ENCODE measurements at places on chromosomes 6 and 20.
A peak's percentile ranks its signal among the peaks of the same experiment; 100 is the strongest.

DNA sequence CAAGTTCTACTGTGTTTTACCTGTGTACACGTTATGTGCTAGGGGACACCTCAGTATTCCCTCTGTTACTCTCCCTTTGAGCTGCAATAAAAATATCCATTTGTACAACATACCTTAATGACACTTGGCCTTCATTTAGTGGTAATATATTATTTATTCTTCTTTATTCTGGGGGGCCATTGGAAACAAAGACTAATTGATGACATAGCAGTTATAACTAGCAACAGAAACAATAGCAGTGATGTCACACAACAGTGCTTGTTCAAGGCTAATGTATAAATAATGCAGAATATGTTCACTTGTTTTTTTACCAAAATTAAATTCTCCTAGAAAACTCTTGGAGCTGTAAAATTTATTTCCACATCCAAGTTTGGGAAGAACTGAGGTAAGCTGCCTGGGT lies 92.2 kb upstream of the FAM83B start:
- no peak for DNase-seq

GRCh38 chr6:98787435-98787834 lies 46.9 kb upstream of the POU3F2 start:
- DNase-seq: no peak

- no peak for DNase-seq
These were observed 161.6 kb upstream of the EXOC2 start for GRCh38 chr6:854406-855118.

DNA sequence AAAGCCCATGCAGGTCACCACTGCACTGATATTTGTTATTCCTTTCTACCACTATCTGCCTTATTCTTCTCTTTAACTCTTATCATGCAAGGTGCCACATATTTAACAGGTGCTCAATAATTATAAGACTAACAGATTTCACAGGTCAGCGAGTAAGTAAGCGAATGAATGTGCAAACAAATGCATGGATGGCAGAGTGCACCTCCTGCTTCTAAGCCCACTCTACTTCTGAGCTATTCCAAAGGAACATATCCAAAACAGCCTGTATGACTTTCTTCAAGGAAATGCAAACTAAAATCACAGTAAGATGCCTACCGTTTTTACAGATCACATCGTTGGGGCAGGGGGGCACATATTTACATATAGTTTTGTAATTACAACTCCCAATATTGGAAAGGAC lies 71.3 kb downstream of the ZMYND8 start:
- no peak for DNase-seq

DNA sequence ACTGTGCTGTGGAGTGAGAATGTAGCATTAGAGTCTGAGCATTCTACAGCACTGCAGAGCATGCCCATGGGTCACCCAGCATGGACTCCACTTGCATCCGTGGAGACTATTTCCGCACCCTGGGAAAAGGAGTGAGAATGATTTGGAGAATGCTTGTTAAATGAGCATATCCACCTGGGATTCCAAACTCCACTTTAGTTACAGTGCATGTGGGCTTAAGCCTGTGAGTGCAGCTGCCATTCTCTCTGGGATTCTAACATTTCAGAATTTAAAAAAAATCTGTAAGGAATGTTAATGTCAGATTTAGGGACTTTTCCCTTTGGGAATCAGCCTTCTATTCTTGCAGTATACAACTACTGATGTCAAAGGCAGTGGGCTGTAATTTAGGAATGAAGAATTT lies 33.4 kb downstream of the KIF25 start:
- DNase-seq: no peak

- no peak for DNase-seq
These were observed 782 bp upstream of the PCMTD2 start for GRCh38 chr20:64254571-64255360.

DNA sequence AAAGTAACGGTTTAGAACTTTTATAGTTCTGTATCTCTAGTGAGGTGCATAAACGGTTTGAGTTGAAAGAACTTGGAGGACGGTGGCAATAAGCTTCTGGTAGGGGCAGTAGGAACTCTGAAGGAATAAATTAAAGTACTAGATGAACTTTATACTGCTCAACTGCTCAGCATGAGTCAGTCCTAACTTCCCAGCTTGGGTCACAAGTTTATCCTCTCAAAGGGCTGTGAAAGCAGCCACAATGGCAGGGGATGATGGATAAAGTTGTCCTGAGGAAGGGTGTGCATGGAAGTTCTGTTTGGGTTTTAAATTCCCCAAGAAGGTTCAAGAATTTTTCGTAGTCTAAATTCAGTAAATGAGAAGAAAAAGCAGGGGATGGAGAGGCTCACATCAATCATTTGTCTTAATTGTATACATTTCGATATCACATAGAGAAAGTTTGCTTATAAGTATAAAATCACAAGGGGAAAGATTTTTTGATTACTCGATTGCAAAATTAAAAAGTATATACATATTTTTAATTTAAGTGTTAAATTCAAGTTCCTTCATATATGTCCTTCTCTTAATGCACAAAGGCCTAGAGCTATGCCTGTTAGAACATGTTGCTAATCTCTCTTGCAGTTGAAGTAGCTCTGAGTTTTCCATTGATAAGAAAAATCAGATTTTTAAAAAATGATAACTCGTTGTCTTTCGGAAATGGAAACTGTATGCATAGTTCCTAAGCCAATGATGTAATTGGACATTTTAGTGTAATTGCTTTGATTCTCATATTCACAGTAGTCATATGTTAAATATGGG lies 55.3 kb upstream of the JAG1 start:
- DNase-seq: no peak

- no peak for DNase-seq
These were observed 74.0 kb upstream of the SNX9 start for GRCh38 chr6:157748839-157749571.

DNA sequence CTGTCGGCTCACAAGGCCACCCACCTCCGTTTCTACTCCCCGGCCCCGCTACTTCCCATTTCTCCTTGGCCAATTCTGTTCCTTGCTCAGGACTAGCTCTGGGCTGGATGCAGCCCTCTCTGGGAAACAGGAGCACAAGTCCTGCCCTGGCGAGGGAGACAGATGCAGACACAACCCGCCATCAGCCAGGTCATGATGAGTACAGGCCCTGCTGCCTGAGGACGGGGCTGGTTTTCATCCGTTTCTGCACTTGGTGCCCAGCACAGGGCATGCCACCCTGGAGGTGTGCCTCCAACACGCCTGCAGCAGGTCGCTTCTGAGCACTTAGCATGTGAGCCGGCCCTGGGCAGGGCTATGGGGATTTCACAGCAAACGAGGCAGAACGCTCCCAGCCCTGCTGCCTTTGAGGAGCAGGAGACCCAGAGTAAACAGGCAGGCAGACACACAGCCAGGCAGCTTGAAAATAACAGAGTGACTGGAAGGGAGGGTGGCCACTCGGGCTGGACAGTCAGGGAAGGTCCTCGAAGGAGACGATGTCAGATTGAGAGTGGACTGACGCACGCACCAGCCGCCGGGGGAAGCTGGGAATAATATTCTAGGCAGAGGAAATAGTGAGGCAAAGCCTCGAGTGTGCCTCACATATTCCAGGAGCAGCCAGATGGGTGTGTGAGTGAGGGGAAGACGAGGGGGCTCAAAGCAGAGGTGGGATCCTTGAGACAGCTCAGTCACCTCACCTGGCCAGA lies 21.2 kb upstream of the VSTM2L start:
- DNase-seq: no peak

DNA sequence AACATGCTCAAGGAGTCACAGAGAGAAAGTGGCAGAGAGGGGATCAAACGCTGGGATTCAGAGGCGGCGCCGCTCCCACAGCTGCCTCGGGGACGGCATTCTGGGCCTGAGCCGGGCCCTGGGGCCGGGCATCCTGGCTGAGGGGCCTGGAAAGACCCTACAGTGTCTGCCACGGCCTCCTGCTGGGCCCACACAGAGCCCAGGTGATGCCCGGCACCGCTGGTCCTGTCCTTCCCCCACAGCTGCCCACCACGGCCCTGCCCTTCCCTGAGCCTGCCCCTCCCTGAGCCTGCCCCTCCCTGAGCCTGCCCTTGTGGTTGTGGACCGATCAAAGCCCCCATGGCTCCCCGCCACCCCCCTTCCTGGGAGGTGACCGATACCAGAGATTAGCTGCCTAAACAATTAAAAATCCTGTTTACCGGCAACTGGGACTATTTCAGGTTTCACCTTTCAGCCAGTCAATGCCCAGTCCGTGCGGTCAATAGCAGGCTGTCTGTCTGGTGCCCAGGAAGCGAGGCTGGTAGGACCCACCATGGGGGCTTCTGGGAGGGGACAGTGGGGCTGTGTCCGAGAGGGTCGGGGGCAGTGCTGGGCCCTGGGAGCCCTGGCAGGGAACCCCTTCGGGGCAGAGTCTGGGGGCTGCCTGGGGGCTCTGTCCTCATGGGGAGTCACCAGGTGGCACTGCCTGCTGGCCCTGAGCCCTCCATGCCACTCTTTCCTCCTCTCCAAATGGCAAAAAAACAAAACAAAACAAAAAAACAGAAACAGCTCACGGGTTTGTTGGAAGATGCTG lies 55.4 kb upstream of the GATA5 start:
- DNase-seq: no peak

DNA sequence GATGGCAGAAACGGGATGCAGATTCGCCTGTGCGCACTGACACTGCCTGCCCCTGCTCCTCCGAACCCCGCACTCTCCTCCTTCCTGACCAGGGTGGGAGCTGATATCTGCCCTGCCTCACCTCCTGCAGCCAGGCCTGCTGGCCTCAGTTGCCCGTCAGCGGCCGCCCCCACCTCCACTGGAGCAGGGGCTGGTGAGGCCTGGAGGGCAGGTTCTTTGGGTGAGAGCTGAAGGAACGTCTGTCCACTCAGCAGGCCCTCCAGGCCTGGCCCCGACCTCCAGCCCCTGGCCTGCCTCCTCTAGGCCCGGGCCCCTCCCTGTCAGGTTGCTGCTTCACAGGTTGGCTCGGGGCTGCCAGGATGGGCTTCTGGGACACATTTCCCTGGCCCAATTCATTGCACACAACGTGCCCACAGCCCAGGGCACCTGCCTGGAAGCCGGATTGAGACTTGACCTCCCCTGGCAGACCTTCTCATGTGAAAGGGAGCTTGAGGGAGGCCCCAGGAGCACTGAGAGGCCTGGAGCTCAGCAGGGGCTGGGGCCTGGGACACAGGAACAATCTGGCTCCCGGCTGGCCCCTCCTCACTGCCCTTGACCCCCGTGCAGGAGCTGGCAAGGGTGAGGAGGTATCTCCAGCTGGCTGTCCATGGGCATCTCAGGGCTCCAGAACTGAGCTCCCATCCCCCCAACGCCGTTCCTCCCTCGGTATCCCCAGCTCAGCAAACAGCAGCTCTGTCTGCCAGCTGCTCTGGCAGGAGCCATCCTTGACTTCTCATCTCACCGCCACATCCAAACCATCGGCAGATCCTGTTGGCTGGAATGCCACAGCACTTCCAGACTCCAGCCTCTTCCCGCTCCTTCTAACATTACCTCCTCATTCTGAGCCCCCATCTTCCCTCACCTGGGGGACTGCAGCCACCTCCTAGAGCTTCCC lies 39.5 kb downstream of the SPDEF start:
- DNase-seq: no peak

- no peak for DNase-seq
These were observed 13.5 kb upstream of the PREX1 start for GRCh38 chr20:48841196-48841874.

- no peak for DNase-seq
These were observed 25.4 kb upstream of the BHLHE23 start for GRCh38 chr20:63032026-63032800.

DNA sequence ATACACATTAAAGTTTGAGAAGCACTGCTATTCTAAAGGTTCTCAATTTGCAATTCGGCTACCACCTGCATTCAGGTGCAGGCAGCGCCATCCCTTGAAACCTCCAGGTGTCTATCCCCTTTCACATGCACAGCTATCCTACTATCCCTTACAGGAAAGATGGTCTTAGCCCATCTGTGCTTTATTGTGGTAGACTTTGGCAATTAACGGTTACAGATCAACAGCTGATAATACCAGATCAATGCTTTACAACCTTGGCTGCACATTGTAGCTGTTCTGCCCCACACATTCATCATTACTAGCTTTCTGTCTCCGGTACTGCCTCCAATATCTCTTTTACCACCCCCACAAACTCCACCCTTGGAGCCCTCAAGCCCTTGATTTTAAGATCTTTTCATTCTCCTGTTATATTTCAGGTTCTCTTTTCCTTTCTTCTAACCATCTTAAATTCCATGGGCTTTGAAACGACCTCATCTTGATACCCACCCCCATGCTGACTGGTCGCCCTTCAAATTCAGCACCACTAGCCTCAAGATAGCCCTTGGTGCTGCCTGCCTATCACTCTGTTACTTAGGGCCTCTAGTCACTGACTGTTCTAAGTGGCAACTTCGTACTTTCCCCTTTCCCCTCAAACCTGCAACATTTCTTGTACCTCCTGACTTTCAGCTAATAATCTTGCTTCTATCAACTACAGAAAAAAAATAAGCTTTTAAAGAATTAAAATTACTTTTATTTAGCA lies 50.8 kb downstream of the SPTLC3 start:
- DNase-seq: no peak

- DNase-seq: no peak
These were observed 13.7 kb upstream of the ZFP57 start for GRCh38 chr6:29694637-29695036.

GRCh38 chr6:102812242-102812641 lies 1418.7 kb downstream of the GRIK2 start:
- DNase-seq: no peak

DNA sequence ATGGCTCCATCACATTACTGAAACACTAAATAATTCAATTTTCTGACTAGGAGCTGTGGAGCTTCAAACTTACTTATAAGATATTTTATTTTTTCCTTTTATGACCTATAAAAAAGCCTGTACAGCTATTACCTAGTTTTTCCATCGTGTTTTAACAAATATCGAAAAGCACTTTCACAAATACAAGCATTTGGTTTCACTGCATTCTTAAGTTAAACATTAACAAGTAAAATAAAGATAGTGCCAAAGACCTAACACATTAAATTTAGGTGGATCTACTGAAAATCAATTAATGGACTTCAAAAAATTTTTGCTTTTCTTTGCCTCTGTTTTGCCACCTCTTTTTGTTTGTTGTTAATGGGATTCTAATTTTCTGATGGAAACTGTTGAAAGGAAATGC lies 83.3 kb downstream of the EPM2A start:
- DNase-seq: no peak

- DNase-seq: no peak
These were observed 23.3 kb upstream of the BCAS1 start for GRCh38 chr20:54093423-54094267.

DNA sequence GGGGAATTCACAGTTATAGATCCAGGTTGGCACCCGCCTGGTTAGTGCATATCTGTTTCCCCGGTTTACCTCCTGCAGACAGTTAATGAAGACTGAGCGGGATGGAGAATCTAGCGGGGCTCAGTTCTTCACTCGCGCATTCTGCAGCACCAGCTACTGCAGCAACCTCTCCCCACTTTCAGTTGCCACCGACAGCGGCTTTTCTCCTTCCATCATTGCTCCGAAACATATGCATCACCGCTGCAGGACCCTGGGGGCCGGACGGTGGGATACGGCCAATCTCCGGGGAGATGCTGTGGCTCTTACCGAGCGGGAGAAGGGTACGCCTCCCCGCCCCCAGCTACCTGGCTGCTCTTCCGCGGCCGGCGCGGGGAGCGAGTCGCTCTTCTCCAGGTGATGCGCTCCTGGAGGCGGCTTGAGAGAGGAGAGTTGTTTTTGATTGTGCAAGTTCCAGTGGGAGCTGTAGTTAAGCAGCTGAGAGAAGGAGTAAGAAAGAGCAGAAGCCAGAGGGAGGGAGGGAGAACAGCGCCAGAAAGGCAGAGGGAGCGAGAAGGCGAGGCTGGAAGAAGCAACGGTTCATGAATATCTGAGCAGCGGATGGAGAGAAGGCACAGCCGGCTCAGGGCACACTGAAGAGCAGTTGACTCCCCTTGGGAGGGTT lies at the start of gene SGK1:
SGK1 (minus strand) TSS at position 642 of the 661 bp plus-strand sequence. CDS start 652 bp downstream, outside the sequence.
- DNase-seq: peak; percentile 27

Measured in Caco-2 (cell line).